Stimulated activated CD4-positive, alpha-beta T cell treated with anti-CD3 and anti-CD28 coated beads, TNF-alpha, amount 100 ng/mL, for 24 hours (primary cell): ENCODE measurements at places on chromosomes 4 and X.

- DNase-seq = no peak
Observed at GRCh38 chr4:113524096-113524495, 237.4 kb downstream of the CAMK2D start.

GRCh38 chr4:86035688-86036087 lies 324.2 kb downstream of the MAPK10 start:
- DNase-seq = no peak

DNA sequence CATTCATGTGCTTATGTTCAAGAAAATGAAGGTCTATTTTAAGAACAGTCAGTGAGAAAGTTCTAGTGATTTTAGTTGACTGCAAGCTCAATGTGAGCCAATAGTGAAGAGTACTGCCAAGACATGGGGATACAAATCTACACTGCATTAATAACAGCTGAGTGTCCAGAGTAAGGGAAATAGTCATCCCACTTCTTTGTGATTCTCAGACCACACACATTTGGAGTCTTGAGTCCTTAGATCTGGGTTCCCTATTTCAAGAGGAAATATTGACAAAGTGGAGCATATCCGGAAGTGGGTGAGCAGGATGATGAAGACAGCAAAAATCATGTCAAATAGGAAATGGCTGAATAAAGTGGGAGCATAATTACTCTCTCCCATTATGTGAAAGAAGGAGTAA lies 171.1 kb downstream of the LARP7 start:
- DNase-seq = no peak

- DNase-seq = no peak
Observed at GRCh38 chrX:7108030-7108429, 39.5 kb upstream of the STS start.

DNA sequence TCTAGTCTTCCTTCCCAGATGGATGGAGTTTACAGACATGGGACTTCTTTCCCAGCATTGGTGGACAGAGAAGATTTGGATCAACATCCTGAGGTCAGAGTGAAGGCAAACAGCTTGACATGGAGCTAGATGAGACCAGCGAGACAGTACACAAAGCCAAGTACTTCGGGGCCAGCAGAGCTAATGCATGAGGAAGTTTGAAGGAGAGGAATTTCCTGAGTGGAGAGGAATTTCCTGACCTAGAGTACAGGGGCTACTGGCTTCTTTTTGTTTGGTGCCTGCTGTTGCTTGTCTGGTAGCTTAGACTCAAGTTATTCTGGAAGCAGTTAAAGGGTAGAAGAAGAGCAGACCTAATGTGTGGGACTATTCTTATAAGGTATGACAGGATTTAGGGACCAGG lies 69.1 kb upstream of the EOLA2 start:
- no peak for DNase-seq

DNA sequence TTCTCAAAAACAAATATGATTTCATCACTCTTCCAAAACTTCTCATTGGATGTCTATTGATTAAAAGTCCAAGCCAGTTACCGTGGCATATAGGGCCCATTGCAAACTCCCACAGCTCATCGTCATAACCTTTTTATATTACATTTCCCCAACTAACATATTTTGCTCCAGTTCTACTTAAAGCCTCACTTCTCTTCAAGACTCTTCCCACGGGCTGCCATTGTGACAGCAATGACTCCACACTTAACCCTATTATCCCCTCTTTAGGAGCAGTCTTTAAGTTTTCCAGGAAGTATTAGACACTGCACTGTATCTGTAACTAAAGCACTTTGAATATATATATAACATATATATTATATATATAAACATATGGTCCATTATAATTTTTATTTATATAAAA lies 44.5 kb downstream of the DTHD1 start:
- no peak for DNase-seq

- DNase-seq = no peak
Observed at GRCh38 chr4:37999000-37999716, 39.0 kb downstream of the PTTG2 start.
